Fibroblast of lung (primary cell): ENCODE measurements at places on chromosomes 5 and 9. TPM values are rescaled to one million over a fixed set of nuclear protein-coding genes. Genes with fewer than 3 reads are reported as not detected.

CCNJL gene
- 0.26 TPM in 1 of 2 replicates, not detected in the other for total RNA-seq

HMMR gene
- 1.3 and 19.7 TPM in 2 replicates for total RNA-seq

KCNN2 gene
- total RNA-seq = 0.50 TPM in 1 of 2 replicates, not detected in the other

DNA sequence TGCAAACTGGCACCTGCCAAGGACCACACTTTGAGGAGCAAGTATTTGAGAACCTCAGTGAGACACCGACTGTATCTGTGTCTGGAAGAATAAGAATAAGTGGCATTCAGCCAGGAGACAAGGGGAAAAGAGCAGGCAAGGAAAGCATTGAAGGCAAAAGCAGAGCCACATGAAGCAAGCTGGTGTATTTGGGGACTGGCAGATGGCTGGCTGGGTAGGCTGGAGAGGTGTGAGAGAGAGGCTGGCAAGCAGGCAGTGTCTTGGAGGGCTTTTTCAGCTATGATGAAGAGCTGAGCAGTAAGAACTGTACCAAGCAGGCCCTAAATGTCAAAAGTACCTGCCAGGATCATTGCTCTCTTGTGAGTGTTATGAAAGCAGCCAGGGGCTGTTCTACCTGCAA lies 14.1 kb upstream of the C5orf58 start:
- DNase-seq = no peak

GRCh38 chr5:111434800-111435199 lies 77.5 kb downstream of the STARD4 start:
- no peak for DNase-seq

- DNase-seq = no peak
Measured at GRCh38 chr5:52728224-52728623, 59.5 kb upstream of the ITGA1 start.

- no peak for DNase-seq
Measured at GRCh38 chr5:141856037-141856790, 22.0 kb downstream of the PCDH1 start.

DNA sequence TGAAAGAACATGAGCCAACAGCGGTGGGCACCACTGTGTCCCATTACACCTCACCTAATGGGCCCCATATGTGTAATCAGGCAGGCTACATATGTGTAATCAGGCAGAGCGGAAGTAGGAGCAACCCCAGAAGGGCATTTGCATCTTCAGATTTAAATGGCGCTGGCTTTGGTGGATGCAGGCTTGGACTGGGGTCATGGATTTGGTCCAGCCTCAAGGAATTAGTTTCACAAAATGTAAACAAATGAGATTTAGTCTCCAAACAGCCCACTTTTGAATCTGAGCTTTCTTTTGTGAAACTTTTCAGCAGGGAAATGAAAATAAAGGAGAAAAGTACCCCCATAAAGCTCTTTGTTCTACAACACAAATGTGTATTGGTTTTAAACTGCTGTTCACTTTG lies 161.3 kb downstream of the LPAR1 start:
- peak; percentile 43 for DNase-seq

RPL12 gene
- 1,387 and 1,751 TPM in 2 replicates for total RNA-seq
